Posterior cingulate gyrus (tissue), 11 donors: ENCODE measurements at places on chromosomes 4 and X.

- no peak for DNase-seq
Observed at GRCh38 chr4:188268131-188268908, 129.1 kb downstream of the TRIML1 start.

DNA sequence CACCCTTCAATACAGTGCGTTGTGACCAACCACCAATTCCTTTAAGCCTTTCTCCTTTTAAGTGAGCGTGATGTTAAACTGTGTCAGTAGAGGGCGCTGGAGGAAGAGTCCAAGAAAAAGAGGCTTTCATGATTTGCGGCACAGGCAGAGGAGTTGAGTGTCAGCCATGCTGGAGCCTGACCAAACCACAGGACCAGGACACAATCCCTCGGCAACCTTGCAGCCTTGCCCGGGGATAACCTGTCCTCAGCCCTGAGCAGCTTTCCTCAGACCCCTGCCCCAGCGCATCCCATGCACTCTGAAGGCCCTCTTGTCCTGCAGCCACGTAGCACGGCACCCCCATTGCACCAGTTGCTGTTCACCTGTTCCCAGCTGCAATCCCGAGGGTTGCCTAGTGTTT, 53.5 kb upstream of the SMIM31 start:
- no peak for DNase-seq

DNA sequence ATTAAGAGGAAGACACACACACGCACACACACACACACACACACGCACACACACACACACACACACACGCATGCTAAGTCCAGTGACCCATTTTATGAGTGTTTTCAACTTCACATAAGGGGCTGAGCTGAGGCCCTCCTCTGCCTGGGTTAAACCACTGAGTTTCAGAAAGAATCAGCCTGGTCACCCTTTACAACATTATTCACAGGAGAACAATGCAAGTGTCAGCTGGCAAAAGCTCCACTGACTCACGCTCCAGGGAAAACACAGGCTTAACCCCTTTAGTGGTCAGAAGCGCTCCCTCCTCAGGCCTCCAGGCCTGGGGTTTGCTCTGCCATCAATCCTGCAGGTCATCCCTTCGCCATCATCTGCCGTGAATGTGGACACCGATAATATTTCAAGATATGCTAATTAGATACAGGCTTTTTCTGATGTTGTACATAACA, 46.9 kb downstream of the ACOX3 start:
- no peak for DNase-seq

- DNase-seq, result no peak
Observed at GRCh38 chr4:7710576-7711306, 228.9 kb downstream of the AFAP1 start.

DNA sequence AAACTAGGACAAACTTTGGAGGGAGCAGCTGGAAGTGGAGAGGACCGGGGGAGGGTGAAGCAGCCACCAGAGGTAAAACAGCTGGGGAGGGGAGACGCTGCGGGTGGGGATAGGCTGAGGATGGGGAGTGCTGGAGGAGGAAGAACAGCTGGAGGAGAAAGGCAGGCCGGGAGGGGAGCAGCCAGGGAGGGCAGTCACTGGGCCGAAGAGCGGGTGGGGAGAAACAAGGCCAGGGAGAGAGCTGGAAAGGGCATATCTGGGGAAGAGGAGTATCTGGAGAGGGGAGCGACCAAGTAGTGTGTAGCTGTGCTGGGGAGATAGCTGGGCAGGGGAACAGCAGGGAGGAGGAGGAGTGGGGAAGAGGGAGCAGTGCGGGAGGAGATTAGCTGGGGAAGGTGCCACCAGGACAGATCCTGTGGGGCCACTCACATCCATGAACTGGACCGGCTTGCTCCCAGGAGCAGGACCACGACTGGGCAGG, 2.7 kb downstream of the SLC38A5 start:
- DNase-seq, result no peak

DNA sequence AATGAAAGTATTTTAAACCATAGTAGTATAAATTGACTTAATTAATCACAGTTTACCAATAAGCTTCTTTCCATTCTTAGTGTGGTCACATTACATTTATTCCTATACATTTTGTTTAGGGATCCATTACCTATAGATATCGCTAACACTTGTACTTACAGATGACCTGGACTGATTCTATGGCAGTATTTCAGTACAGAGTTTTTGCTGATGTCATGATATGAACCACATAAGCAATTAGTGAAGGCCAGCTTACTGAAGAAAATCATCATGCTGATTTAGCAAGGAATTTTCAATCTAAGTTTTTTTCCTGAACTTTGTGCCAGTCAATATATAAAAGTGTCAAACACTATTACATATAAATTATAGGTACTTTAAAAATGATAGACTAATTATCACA, 113.4 kb upstream of the HPGD start:
- no peak for DNase-seq

GRCh38 chrX:132671229-132671641, 182.4 kb upstream of the MBNL3 start:
- DNase-seq, result no peak

DNA sequence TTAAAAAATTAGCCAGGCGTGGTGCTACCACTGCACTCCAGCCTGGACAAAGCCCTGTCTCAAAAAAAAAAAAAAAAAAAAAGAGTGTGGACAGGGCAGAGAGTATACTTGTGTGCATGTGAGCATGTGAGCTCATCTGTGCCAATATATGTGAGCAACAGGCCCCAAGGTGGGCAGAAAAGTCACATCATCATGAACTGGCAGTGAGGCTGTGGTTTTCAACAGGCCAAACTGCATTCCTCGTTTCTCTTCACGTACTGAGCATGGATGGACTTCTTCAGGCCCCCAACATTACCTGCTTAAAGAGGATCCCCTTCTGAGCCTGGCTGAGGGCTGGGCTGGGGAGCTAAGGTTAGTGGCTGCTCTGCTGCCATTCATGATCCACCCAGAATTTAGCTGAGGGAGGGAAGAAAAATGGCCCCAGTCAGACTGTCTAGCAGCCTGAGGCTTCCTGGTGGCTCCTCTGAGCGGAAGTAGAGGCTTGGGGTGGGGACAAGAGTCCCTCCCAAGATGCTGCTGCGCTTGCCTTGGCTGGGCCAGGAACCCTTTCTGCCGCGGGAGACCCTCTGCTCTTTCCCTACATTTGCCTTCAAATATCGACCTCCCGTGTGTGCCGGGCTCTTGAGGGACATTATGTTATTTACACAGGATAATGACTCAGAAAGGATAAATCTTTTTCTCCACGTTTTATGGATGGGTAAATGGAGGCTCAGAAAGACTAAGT, 55.0 kb downstream of the DIPK2B start:
- DNase-seq, result no peak

DNA sequence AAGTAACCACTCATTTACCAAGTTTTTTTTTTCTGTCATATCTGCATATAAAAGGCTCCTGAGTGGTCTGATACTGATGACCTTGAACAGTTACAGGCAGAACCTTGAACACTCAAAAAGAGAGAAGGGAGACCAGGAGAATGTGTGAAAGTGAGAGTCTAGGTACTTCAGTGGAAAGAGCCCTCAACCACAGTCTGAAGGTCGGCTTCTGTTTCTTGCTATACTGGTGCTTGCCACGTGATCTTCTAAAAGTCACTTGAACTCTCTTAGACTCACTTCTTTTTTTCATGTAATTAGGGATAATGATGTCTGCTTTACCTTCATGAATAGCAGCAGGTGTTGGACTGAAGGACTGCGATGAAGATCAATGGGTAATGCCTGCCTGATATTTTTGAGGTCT, 22.8 kb downstream of the GABRB1 start:
- DNase-seq, result no peak

GRCh38 chr4:117400039-117400835, 314.9 kb upstream of the TRAM1L1 start:
- DNase-seq, result no peak

- DNase-seq, result peak; percentile 79
Observed at GRCh38 chr4:3762753-3763549, 3.2 kb upstream of the ADRA2C start.

GRCh38 chrX:115625572-115626301, 64.8 kb downstream of the PLS3 start:
- DNase-seq, result no peak

GRCh38 chr4:57117491-57117890, 7.3 kb upstream of the IGFBP7 start:
- DNase-seq, result no peak

DNA sequence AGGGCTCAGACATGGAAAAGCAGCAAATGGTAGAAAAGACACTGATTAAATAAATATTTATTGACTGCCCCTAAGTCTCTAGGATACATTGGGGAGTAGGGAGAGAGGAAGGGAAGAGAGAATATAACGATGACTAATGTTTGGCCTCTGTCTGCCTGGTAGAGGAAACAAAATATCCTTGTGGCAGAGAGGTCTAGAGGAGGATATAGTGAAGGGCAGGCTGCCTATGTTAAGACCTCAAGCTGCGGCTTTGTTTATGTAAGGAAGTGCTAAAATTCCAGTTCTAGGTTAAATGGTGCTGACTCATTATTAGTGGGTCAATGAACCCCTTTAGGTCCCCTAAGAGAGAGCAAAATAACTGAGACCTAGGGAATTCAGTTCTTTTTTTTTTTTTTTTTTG, 427.3 kb upstream of the FTHL17 start:
- no peak for DNase-seq

DNA sequence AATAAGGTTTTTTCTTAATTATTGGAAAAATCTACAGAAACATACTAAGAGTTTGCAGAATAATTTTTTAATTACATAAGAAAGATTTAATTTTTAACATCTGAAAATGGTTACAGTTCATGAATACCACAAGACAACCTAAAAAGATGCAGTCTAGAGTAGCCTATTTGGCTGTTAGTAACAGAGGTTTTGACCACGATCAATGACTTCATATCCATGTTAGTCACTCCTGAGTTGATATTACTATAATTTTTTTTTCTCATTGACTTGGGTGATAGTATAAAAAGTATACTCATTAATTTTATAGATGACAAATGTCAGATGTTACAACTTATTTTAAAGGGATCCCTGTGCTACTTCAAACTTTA, 272.5 kb downstream of the DCTD start:
- no peak for DNase-seq

- no peak for DNase-seq
Observed at GRCh38 chr4:13483136-13483767, 888 bp downstream of the RAB28 start.

DNA sequence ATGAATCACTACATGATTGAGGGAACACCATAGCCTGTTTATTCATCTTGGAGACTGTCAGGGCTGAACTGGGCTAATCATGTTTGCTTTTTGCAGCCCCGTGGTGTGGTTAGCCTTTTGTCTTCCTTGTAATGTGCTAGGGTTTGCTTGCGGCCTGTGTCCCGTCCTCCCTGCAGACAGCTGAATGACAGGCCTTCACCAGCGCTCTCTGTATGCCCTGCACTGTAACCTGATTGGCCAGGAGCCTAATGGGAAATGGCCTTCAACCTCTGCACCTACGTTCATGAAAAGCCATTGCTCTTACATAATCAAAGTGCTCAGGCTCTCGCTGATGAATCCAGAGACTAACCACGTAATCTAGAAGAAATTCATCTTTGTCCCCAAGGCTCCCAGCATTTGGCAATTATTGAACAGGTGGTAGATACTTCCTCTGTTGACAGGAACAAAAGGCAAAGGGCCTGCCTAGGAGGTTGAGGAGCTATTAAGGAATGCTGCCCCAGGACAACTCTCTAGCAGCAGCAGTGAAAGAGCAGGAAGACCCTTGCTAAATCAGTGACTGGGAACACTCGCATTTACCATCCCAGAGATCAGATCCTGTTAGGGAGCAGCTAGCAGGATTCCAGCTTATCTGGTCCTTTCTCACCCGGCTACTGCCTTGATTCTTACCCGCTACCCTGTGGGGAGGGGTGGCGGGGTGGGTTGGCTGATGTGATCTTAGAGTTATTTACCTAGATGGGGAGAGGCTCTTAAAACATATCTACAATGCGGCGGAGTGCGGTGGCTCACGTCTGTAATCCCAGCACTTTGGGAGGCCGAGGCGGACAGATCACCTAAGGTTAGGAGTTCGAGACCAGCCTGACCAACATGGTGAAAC, 42.3 kb upstream of the FAT1 start:
- DNase-seq, result no peak

DNA sequence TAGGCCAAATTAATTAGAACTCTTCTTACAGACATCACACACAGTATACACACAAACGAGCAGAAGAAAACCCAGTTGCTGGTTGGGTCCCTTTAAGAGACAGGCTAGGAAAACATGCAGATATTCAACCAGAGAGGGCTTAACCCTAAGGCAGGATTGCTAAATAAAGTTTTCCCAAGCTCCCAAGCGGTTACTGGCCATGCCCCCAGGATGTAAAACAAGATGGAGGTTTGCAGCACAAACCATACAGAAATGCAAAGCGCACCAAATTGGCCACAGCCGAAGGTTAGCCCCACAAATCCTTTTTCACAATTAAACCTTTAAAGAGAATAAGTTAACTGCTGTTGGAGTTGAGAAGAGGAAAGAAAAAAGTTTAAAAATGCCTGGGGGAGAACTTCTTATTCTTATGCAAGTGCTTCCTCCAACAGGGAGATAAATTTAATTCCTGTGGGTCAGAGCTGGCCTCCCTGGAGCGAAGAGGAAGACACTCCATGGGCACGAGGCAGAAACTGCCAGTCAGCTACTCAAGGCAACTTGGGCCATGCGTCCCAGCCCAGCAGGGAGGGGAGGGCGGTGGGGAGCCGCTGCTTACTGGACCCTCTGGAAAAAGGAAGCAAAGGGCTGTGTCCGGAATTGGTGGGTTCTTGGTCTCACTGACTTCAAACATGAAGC, 167.6 kb upstream of the ARSJ start:
- no peak for DNase-seq

DNA sequence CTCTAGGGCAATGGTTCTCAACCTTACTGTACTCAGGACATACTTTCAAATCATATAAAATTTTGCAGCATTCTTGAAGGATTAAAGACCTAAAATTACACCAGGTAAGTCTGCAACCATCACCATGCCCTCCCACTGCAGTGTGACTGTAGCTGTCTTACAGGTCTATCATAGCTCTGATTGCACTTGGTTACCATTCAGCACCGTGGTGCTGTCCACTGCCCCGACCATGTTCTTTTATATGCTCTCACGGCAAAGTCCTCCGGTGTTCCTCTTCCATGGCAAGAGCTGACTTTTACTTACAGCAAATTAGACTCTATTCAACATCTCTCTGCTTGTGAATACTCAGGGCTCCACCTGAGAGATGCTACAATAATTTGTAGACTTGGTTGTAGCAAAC, 11.5 kb downstream of the CRMP1 start:
- no peak for DNase-seq

GRCh38 chrX:13540602-13541001, 28.8 kb upstream of the EGFL6 start:
- no peak for DNase-seq

GRCh38 chrX:37420185-37420584, 71.0 kb downstream of the PRRG1 start:
- DNase-seq, result no peak

GRCh38 chr4:25502115-25502514, 125.1 kb downstream of the ANAPC4 start:
- DNase-seq, result no peak

GRCh38 chr4:189861101-189861500, 79.6 kb upstream of the FRG1 start:
- DNase-seq, result no peak

- no peak for DNase-seq
Observed at GRCh38 chrX:69027181-69028005, 137.9 kb downstream of the PJA1 start.

GRCh38 chrX:140354431-140355120, 150.3 kb downstream of the SOX3 start:
- DNase-seq, result no peak
